NCI-H1105 (cell line): ENCODE measurements at places on chromosomes 12 and 14.

DNA sequence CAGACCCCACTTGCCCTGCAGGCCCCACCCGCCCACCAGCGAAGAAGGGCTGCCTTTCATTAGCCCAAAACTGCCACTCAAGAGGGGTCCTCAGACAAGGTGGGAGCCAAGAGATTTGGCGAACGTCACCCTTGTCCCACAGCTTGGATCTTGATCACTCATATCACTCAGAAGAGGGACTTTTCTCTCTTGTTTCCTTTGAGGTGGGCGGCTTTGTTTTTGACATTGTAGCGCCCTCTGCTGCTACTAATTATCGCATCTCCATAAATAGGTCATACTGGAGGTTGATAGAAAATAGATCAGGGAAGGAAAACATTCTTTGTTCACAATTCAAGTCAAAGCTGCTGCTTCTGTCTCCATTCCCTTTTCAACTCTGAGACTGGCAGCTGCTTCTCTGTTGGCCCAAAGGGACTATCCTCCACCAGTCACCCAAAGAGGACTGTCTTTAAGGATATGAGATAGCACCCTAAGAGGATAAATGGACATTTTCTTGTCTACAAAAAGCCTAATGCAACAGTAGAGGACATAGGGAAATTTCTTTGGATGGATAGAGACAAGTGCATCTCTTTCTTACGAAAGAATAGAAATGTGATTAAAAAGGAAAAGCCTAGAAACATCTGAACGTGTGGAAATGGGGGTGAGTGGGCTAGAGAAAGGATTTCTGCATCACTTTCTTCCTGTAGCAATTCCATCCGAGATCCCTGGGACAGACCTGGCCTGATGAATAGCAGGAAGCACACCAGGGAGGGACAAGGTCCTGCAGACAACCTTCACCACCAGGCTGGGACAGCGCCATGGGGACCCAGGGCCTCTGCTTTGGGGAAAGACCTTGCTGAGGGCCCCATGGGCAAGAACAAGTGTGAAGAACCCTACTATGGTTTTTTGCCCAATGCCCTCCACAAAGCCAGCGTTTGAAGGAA is 115.8 kb downstream of the DAD1 start:
- DNase-seq = peak; percentile 29

GRCh38 chr14:34350903-34351302 is 111.1 kb downstream of the SPTSSA start:
- DNase-seq = no peak

DNA sequence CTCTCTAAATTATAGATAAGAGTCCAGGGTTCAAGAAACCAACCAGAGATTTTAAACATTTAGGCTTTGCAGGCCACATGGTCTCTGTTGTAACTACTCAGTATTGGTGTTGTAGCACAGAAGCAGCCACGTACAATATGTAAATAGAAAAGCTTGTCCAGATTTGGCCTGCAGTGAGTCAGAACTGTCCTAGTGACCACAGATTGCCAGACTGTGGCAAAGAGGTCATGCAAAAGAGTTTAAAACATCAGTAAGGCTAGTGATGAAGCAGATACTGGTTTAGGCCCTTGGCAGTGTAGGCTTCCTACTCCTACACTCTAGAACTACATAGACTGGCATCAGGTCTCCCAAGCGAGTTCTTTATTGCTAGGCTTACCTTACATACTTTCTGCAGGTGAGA is 117.6 kb upstream of the GARIN6 start:
- no peak for DNase-seq

DNA sequence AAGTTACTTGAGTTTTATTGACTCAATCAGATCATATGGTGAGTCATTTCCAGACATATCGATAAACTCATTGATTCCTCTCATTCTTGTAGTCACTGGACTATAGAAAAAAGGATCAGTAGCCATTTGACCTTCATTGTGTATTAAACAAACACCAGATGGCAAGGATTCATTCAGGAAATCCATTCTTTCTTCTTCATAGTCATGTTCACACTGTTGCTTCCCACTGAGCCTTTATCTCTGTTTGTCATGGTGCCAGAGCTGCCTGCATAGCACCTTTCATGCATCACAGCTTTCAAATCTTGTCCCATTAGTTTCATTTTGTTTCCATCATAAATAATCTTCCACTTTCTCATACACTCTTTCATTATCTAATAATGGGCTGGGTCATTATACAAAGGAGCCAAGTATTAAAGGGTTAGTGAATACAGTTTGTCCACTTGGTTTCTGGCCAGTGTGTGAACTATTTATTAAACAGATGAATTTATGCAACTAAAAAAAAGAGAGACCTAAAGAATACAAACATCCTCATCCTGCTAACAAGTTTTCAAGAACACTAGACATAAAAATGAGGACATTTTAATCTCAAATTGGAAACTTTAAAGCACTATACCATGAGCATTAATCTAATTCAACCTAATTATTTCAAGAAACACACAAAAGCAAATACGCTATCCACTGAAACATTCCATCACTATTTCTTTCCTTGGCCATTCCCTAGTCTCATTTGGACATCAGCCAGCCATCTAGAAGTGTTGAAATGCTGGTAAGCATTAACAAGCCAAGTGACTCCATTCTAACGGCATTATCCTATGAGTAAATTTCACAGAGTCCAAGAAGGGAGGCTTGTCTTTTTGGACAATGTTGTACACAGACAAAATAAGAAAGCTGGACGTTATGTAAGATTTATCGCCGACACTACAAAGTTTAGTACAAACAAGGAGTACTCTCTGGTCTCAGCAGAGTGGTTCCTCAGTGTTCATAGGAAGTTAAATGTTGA is 476.5 kb downstream of the FOXG1 start:
- DNase-seq = peak; percentile 10

- DNase-seq = no peak
Measured at GRCh38 chr14:104211215-104211614, 72.8 kb downstream of the KIF26A start.

DNA sequence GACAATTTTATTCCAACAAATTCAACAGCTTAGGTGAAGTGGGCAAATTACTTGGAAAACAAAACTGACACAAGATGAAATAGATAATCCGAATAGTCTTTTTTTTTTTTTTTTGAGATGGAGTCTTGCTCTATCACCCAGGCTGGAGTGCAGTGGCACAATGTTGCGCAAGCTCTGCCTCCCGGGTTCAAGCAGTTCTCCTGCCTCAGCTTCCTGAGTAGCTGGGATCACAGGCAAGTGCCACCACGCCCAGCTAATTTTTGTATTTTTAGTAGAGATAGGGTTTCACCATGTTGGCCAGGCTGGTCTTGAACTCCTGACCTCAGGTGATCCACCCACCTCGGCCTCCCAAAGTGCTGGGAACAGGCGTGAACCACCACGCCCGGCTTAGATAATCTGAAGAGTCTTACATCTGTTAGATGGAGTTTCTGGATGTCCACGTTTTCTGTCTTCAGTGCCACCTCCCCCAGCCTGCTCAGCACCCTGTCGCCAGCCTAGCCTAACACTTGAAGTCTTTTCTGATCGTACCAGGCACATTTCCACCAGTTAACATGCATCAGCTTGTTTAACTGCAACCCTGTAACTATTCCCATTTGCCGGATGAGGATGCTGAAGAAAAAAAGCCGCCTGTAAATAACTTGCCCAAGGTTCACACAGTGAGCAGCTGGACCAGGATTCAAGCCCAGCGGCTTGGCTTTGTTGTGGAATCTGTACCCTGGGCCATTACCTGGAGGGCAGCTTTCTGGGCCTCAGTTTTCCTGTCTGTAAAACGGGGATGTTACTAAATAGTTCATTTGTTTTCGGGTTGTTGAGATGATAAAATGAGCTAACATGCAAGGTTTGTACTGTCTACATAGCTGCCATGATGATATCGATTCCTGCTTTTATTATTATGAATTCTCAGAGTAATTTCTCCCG is 26.4 kb downstream of the FBRSL1 start:
- DNase-seq = no peak
